AG09309 (cell line): ENCODE measurements at places on chromosomes 7 and 10.

DNA sequence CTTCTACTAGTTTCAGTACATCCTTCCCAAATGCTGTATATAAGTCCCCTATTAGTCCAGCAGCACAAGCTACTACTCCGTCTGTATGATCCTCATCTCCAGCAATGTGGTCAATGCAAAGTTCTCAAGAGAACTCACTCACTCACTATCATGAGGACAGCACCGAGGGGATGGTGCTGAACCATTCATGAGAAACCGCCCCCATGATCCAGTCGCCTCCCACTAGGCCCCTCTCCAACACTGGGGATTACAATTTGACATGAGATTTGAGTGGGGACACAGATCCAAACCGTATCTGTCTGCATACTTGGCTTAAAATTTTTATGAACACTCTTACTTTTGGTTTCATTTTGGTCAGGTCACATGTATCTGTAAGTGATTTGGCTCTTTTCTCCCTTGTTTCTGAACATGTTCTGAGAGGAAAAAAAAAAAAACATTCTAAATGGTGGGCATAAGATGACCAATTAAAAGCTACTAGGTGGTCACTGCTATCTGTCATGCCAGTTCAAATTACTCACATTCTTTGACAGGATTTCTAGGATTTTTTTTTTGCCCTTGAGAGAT, 60.1 kb downstream of the ZNF783 start:
- DNase-seq = no peak

DNA sequence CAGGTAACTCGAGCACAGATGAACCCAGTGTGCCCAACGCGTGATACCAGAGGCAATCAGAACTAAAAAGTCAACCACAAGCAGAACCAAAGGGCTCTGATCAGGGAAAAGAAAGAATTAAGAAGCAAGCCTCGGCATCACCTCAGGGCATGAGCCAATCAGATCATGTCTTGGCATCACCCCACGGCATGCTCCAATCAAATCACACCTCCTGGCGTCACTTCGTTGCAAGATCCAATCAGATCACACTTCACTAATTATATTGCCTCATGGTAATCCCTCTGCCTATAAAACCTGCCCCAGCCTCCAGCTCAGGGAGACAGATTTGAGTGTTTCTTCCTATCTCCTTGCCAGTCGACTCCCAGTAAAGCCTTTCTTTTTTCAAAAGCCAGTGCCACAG, 46.8 kb downstream of the TYW1B start:
- DNase-seq = no peak

- no peak for DNase-seq
These were observed 156.2 kb downstream of the LRRC4 start for GRCh38 chr7:127874951-127875608.

DNA sequence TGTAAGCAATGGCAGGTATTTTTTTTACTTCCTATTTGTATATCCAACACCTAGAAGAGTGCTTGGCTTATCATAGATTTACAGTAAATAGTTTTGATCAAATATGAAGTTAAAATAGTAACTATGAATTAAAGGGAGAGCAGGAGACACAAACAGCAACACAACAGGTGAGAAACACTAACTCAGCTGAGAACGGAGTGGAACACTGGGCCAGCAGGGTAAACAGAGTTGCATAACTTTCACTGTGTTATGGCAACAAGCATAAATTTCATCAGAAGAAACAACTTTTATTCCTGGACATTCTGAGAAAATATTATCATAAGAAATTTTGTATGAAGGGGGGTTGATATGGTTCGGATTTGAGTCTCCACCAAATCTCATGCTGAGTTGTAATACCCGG, 52.2 kb upstream of the SMIM30 start:
- no peak for DNase-seq

GRCh38 chr7:19663816-19664462, 44.9 kb downstream of the POLR1F start:
- DNase-seq = no peak

DNA sequence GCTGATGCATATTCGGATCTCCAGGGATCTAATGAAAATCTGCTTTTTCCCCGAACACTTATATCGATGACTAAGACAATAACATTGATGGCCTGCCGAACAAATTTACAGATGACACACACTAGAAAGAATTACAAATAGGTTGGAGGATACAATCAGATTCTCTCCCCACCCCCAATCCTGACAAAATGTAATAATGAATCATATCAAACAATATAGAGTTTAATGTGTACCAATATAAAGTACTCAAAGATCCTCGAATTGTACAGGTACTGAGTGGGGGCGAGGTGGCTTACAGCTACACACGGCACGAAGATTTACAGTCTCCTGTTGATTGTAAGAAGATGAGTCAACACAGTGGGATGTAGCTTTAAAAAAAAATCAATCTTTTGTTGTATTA, 182.7 kb upstream of the MKLN1 start:
- no peak for DNase-seq

DNA sequence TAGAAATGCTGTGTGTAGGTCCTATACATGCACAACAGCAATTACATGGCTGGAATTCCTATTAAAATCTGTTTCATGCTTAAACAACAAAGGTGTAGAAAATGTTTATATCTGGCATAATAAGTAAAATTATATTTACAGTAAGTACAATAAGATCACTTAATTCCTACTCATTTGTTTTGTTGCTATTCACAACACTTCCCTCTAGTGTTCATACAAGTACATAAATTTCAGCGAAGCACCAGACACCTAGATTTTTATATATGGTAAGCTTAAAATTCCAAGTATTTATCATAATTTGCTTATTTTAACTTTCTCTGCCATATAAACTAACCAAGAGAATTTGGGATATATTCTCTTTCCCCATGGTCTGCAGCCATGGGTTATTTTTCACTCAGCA, 51.8 kb upstream of the ANK3 start:
- DNase-seq = no peak

DNA sequence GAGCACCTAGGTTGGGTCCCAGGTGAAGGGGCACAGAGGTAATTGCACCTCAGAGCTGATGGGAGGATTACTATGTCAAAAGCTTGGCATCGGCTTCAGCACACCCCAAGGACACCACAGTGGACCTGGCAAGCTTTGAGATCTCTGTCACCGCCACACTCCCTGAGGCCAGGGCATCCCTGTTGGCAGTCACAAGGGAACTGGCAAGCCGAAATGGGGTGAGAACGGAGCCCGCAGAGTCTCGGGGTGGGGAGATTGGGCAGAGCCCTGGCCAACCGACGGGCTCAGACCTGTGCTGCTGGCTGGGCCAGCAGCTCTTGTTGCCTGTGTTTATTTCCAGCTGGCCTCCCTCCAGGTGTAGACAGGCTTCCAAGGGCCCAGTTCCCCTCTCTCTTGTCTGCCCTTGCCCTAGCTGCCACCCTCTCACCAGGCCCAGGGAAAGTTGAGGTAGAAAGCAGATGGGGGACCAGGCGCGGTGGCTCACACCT, 2.5 kb downstream of the HSPB1 start:
- no peak for DNase-seq

- no peak for DNase-seq
These were observed 27.0 kb downstream of the WBP1L start for GRCh38 chr10:102770792-102771191.

- DNase-seq = no peak
These were observed 191.1 kb upstream of the TCF7L2 start for GRCh38 chr10:112758961-112759360.

- no peak for DNase-seq
These were observed 267.7 kb downstream of the ACTR3B start for GRCh38 chr7:153027210-153027609.

DNA sequence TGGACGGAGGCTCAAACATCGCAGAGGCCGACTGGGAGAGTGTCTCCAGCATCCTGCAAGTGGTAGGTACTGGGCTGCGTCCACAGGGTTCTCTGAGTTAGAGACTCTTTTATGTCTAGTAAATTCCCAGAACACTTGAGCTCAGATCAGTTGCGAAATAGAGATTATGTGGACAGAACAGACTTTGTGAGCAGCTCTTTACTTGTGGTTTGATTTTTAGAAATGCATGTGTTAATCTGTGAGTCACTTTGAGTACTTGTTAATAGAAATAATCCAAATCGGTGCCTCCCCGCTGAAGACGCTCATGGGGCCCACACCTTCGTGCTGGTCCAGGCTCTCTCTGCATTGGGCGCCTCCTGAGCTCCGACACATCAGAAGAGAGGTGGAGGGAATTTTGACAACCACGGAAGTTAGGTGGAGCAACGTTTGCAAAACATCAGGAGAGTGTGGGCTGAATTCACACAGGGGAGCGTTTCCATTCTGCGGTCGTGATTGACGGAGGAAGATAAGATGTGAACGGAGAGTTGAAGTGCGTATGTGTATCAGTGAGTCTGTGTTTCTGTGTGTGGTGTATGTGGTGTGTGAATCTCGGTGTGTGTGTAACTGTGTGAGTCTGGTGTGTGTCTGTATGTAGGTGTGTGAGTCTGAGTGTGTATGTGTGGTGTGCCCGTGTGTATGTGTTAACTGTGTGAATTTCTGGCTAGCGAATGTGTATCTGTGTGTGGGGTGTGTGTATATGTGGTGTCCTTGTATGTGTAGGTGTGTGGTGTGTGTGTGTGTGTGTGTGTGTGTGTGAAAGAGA, 32.1 kb downstream of the PFKP start:
- DNase-seq = peak; percentile 72

GRCh38 chr10:86756511-86757112, at the start of gene BMPR1A:
BMPR1A (plus strand) TSS chr10:86756619; CDS start chr10:86876019, 119,400 bp downstream.
- peak; percentile 37 for DNase-seq

- no peak for DNase-seq
These were observed 23.5 kb upstream of the ZNF12 start for GRCh38 chr7:6730343-6730633.

GRCh38 chr7:151225948-151226510, 976 bp downstream of the ABCF2 start:
- DNase-seq = no peak

- DNase-seq = no peak
These were observed 43.3 kb upstream of the CNNM1 start for GRCh38 chr10:99285881-99286280.

DNA sequence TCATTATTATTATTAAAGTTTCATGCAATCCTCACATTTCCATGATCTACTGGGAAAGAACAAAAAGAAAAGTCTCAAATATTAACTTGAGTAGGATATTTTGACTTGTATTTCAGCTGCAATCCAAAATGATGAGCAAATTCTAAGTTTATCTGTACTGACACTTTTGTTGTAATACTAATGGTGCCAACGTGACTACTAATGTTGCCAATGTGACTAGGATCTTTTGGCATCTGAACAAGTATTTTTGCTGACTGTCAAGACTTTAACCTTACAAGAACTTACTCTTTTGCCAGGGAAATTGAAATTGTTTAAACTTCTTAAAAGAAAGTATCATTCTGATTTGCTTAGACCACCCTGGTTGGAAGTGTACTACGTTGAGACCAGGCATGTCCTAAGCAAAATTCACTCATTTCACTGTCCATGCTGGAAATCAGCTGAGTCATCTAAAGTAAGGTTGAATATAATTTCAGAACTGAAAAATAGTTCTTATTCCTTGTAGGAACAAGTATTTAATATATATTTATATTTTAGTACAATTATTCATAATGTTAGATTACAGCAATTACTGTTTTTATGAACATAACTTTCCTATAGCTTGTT, 78.5 kb upstream of the LYZL1 start:
- no peak for DNase-seq

GRCh38 chr10:57964351-57964750, 303.3 kb downstream of the IPMK start:
- DNase-seq = peak; percentile 53

- no peak for DNase-seq
These were observed 87.4 kb downstream of the CCNY start for GRCh38 chr10:35423505-35424306.

- no peak for DNase-seq
These were observed 95.7 kb downstream of the GNAI1 start for GRCh38 chr7:80230327-80230726.

GRCh38 chr7:141700296-141700847, 1.6 kb downstream of the DENND11 start:
- no peak for DNase-seq

DNA sequence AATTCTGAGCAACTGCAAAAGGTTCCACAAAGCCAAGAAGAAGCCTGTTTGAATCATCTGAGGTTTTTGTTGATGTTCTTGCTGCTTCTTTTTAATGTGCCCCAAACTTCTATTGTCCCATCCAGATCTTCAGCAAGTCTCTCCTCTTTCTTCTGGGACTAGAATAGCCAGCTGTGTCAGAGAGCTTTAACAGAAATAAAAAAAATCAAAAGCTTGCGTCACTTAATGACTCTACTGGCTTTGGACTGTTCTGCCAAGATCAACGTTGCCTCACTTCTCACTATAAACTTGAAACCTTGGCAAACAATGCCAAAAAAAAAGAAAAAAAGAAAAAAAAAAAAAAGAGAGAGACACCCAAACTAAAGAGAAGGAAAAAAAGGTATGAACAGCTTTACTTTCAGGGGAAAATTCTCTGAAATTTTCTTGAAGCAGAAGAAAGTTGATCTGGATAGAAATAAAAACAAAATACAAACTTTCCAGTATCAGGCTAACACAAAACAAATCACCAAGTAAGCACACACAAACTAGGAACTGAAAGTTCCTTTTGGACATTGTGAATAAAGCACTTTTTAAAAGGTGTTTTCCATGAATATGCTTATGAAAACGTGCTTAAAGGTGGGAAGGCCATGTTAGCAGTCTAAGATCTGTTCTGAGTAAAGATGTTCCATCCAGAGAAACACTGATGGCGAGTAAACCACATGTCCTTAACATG, 14.8 kb downstream of the USP54 start:
- DNase-seq = peak; percentile 79

DNA sequence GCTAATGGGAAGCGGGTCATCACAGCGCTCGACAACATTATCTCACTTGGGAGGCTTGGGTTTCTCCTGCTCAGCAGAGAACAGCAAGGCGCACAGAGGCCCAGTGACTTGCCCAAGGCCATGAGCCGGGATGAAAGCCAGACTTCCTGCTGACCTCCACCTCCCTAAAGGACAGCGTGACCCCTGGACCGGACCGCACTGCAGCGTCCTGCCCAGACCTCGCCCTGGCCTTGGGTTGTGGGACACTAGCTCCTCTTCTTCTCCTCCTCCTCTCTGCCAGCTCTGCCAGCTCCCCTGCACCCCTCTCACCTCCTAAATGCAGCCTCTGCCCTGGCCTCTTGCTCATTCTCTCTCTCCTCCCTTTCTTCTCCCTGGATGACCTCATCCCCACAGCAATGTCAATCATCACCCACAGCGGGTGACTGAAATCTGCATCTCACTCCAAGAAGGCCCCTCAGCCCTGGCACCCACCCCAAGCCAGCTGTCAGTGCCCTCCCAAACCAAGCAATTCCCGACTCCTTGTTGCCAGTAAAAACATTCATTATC, 19.4 kb downstream of the SPOCK2 start:
- no peak for DNase-seq

DNA sequence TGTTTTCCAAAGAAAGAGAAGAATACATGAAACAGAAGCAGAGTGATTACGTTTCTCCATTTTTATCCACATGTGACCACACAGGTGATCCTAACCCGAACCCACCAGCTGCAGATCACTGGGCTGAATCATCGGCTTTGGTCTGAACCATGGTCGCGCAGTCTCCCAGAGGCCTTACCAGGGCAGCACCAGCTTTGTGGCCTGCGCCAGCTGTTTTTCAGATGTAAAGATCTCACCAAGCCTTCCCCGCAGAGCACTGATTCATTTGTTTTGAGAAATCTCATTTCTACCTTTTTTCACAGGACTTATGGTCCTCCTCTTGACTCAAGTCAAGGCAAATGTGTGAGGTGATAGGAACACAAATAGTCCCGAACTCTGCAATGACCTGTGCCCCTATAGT, 207.0 kb upstream of the PPP2R2D start:
- DNase-seq = no peak
